ENCODE measurements at places on chromosomes 12 and 14. TPM values are rescaled to one million over a fixed set of nuclear protein-coding genes. Genes with fewer than 3 reads are reported as not detected.

DNA sequence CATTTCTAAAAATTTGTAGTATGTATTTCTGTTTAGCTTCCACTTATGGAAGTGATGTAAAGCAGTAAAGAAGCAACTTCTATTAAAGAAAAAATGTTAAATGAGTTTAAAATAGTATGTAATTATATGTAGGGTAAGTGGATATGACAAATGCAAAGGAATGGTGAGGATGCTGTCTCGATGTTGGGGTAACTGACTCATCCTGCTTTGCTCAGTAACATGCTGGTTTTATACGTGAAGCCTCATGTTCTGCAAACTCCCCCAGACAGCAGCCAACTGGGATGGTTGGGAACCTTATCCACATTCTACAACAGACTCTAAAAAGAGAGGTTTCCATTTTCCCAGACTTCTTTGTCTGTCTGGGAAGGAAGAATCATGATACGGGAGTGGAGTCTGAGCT, 1006.4 kb upstream of the TMEM132C start:
- DNase-seq: no peak
- H3K36me3 ChIP-seq: no peaks in the 10 kb centered on the region

Gene CCDC198
- polyA plus RNA-seq: not detected

DNA sequence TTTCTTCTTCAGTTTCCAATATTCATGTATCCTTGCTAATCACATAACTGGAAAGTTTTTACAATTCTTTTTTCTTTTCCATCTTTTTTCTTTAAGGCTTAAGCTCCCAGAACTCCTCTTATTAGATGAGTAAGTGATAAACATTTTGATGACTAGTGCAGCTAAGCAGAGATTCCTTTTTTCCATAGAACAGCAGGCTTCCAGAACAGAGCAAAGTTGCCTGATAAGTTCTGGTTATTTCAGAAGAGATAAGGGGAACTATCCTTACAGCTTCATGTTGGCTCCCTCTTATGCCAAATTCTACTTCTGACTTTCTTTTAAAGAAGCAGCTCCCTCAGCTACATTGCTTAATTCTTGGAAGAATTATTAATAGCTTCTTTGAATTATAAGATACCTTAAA, 194.7 kb upstream of the FAR2 start:
- H3K4me3 ChIP-seq: no peak overlapping the region
- no peaks in the 10 kb centered on the region for H3K36me3 ChIP-seq
- no peak for DNase-seq
- H3K27me3 ChIP-seq: no peaks in the 10 kb centered on the region
- no peaks in the 10 kb centered on the region for H3K4me1 ChIP-seq

DNA sequence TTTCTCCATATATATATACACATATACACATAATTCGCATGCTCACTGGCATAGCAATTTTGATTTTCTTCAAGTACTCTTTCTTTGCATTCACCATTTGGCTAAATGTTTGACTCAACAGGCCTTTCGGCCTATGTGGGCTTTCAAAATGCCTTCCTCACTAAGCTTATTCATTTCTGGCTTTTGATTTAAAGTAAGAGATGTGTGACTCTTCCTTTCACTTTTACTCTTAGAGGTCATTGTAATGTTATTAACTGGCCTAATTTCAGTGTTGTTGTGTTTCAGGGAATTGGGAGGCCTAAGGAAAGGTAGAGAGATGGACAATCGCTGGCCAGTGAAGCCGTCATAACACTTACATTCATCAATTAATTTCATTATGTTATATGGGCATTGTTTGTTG, 14.5 kb upstream of the KLRD1 start:
- H3K27ac ChIP-seq: no peak overlapping the region
- no peak for DNase-seq
- no peaks in the 10 kb centered on the region for H3K4me1 ChIP-seq
- H3K36me3 ChIP-seq: no peaks in the 10 kb centered on the region

Gene MYH6
- polyA plus RNA-seq: 0.50 TPM

Gene ALDH1L2
- polyA plus RNA-seq: 2.2 TPM

GRCh38 chr14:40806471-40806870, 800.2 kb upstream of the LRFN5 start:
- no peaks in the 10 kb centered on the region for H3K27me3 ChIP-seq
- H3K4me1 ChIP-seq: no peaks in the 10 kb centered on the region
- no peak overlapping the region for H3K4me3 ChIP-seq
- no peaks in the 10 kb centered on the region for H3K36me3 ChIP-seq

GRCh38 chr14:79578470-79578869, 632.8 kb downstream of the DIO2 start:
- no peaks in the 10 kb centered on the region for H3K4me1 ChIP-seq
- no peaks in the 10 kb centered on the region for H3K27me3 ChIP-seq
- DNase-seq: no peak

Gene KRT79
- polyA plus RNA-seq: 0.15 TPM

DNA sequence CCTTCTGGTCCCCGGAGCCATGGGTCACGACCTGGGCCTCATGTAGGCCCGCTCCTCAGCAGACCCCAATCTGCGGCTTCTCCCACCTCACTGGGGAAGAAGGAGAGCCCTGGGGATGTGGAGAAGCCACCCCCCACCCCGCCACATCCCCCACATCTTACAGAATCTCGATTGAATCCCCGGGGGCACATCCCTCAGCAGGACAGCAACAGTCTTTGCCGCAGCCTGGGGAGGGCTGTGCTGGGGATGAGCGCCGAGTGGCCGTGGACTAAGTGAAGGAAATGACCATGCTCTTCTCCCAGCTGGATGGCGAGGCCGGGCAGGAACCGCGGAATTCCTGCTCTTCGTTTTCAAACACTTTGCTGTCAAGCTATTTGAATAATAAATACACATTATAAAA, 169.0 kb upstream of the RTL1 start:
- peaks cover 69% of the 10 kb centered on the region for H3K27me3 ChIP-seq
- no peaks in the 10 kb centered on the region for H3K36me3 ChIP-seq
- peaks cover 9% of the 10 kb centered on the region for H3K4me1 ChIP-seq
- H3K27ac ChIP-seq: no peak overlapping the region

GRCh38 chr12:125402874-125403789, 337.9 kb downstream of the AACS start:
- no peaks in the 10 kb centered on the region for H3K36me3 ChIP-seq
- H3K27ac ChIP-seq: no peak overlapping the region
- no peak overlapping the region for H3K4me3 ChIP-seq
- H3K27me3 ChIP-seq: no peaks in the 10 kb centered on the region
